NCI-H1105 (cell line): ENCODE measurements at places on chromosomes 1 and 21.

DNA sequence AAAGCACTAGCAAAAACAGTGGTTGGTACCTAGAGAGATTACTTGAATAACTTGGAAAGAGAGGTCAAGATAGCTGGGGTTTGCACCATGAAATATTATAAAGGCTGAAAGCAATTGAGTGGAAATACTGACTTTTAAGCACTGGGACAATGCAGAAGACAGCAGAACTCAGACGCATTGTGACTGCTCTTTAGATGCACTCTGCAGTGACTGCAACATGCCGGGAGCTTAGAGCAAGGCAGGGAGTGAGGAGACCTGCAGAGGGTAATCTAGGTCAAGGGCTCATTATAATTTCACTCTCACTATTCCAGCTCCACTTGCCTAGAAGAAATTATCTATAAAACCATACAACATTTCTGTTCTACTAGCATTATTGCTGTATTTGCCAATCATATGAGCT, 36.6 kb downstream of the OLFM3 start:
- no peak for DNase-seq

DNA sequence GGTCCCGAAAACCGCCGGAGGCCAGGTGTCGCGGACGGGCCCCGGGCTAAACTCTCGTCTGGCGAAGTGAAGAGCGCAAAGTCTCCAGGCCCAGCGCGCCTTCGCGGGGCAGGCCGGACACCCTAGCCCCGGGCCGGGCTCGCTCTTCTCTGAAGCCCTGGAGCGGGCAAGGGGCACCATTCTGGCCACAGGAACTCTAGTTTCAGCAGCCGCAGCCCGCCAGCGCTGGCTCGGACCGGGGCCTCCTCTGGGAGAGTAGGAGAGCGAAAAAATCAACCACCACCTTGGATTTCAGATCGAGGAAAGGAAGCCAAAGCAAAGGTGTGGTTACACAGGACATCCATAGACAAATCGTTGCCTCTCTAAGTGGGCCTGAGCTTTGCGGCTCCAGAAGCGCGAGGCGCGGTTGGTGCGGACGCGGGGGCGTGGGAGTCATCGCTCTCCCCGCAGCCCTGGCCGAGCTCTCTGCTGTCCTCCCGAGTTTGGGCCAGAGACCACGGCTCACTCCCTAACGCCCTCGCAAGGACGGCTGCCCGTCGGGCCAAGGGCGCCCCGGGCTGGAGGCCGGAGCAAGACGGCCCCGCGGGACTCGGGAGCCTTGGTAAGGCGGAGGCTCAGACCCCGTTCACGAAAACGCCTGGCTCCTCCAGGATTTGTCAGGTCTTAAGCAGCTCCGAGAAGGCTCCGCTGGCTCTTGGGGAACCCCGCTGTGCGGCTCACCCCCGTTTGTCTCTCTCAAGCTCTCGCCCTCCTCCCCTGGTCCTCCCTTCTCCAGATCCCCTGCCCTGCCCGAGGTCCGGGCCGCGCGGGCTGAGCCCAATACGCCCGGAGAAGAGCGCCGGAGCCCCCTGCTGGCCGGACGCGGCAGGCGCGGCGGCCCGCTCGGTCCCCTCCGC, 132.9 kb upstream of the DPYD start:
- peak; percentile 49 for DNase-seq

- DNase-seq = no peak
Measured at GRCh38 chr21:29155118-29155932, 24.9 kb downstream of the MAP3K7CL start.

- DNase-seq = peak; percentile 9
Measured at GRCh38 chr1:201085902-201086735, 26.1 kb downstream of the CACNA1S start.

GRCh38 chr1:236220473-236220872, 61.3 kb downstream of the ERO1B start:
- DNase-seq = no peak

DNA sequence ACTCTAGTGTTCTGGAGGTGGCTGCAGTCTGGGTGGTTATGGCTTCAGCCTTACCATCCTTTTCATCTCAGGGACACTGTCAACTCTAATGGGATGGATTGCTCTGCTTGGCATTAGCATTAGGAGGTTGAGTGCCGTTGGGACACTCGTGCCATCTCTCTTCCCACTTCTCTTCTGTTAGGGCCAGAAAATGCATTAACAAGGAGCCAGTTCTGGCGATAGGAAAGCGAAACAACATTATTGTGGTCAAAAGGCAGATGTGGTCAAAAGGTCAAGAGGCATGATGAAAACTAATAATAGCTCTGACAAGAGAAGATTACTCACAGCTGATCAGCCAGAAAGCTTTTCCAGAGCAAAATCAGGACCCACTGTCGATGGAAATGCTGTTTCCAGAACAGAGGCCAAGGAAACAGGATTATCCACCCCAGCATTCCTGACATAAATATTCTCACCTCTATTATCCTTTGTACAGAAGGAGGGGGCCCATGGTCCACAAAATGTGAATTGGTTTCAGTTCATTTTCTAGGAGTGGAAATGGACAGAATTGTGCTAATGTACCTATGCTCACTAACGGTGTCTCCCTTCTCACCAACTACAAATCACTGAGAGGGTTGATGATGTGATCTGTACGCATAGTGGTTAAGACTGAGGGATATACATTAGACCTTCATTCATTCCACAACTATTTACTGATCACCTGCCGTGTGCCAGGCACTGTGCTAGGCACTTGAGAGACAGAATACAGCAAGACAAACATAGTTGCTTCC, 72.0 kb downstream of the ST6GALNAC5 start:
- no peak for DNase-seq

DNA sequence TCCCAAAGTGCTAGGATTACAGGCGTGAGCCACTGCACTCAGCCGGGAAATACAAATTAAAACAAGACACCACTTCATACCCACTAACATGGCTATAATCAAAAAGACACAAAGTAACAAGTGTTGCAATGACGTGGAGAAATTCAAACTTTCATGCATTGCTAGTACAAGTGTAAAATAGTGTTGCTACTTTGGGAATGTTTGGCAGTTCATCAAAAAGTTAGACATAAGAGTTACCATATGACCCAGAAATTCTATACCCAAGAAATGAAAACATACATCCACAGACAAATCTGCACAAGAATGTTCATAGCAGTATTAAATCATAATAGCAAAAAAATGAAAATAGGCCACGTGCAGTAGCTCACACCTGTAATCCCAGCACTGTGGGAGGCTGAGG, 16.4 kb downstream of the FOXJ3 start:
- no peak for DNase-seq

DNA sequence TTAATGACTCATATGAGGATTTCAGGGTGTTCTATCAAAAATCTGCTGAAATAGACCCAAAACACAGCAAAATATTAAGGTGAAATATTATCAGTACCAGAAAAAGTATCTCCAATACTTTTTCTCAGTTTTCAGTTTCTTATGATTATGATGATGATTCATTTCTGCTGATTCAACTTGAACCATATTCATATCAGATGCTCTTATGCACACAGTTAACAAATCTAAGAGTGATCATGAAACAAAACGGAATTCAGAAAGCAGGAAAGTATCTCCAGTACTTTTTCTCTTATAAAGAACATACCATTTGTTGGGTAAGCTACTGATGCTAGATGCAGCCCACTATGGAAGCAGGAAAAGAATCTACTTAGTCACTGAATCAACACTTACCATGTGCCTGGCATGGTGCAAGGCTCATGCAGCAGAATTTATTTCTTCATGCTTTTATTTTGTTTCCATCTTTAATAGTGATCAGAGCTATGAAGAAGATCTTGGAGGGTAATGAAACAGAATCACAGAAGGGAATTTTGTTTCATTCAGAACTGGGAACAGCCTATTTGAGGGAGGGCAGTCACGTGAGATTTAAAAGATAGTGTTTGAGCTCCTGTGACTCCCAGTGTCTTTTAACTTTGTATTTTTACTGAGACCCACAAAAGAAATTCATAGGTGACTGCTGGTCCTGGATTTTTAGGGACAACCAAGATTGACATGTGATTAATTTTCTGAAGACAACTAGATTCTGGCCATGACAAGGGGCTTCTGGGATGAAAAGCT, 480.6 kb downstream of the SETD4 start:
- DNase-seq = no peak

DNA sequence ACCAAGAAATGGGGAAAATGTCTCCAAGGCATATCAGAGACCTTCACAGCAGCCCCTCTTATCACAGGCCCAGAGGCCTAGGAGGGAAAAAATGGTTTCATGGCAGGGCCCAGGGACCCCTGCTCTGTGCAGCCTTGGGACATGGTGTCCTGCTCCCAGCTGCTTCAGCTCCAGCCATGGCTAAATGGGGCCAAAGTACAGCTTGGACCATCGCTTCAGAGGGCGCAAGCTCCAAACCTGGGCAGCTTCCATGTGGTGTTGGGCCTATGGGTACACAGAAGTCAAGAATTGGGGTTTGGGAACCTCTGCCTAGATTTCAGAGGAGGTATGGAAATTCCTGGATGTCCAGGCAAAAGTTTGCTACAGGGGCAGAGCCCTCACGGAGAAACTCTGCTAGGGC, 282.4 kb upstream of the BEND5 start:
- no peak for DNase-seq

- DNase-seq = peak; percentile 16
Measured at GRCh38 chr1:224433041-224433691, 1.4 kb downstream of the WDR26 start.

- peak; percentile 44 for DNase-seq
Measured at GRCh38 chr1:59976194-59977074, 49.9 kb upstream of the CYP2J2 start.

DNA sequence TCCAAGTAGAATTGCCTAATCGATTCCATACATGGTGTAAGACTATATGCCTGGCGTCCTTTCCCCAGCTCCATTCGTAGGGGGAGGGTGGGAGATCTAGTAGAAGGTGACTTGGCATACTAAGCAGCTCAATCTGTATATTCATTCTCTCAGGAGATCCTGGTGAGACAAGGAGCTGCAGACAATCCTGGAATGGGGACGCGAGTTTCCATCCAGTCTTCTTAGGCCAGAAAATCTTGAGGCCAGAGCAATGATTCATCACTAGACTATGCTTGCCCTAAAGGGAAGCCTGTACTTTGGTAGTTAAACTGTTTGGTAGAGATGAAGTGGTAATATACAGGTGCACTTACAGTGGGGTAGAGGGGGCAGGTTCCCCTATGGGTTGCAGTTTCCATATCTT, 468.7 kb downstream of the ADGRL2 start:
- DNase-seq = no peak

DNA sequence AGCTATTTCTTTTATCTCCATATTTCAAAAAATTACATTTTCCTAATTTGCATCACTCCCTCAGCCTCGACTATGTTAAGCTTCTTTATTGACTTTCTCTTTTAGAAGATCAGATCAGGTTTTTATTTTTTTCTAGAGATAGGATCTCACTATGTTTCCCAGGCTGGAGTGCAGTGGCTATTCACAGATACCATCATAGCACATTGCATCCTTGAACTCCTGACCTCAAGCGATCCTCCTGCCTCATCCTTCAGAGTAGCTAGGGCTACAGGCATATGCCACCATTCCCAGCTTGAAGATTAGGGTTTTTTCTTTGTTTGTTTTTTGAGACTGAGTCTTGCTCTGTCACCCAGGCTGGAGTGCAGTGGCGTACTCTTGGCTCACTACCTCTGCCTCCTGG, 20.1 kb downstream of the UCK2 start:
- no peak for DNase-seq

- no peak for DNase-seq
Measured at GRCh38 chr1:159342761-159343425, 40.8 kb downstream of the FCER1A start.
